GM12865 (cell line): ENCODE measurements at places on chromosomes 12 and 14.

GRCh38 chr14:77641534-77642341, 25.3 kb upstream of the SPTLC2 start:
- DNase-seq: peak; percentile 81

- DNase-seq: no peak
These were observed 36.3 kb downstream of the PRKAB1 start for GRCh38 chr12:119704065-119704747.

- no peak for DNase-seq
These were observed 47.2 kb downstream of the RFX4 start for GRCh38 chr12:106629797-106630659.

DNA sequence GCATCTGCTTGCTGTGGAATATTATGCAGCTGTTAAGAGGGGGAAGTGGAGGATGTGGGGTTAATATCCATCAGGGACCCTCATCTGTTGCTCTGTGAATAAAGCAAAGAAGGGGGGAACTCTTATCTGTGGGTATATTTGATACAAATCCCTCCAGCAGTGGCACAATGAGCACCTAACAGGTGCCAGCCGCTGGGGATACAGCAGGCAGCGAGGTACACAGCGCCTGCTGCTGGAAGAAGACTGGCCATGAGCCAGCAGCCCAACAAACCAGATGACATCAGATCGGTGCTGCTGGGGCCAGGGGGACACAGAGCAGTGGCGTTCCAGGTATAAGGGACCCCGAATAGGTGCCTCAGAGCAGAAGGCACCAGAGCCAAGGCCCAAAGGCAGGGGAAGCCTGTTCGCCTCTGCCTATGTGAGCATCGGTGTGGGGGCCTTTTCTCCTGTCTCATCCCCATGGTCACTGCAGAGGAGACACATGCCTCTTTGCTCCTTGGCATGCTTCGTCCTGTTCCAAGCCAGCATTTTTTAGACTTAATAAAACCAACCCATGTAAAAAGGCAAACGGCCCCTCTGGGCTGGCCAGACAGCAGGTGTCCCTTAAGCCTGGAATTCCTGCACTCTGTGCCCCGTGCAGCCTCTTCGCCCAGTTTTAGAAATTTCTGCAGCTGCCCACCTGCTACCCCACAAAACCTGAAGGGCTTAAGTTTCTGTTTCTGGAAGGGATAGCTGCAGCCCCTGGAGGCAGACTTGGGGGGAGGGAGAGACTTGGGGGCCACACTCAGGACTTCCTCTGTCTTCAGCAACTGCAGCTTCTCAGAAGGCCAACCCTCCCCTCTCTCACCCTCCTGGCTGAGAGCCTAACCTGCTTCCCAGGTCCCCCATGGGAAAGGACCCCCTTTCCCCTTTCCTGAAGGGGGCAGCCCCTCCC, 1.6 kb upstream of the CKB start:
- DNase-seq: no peak

- no peak for DNase-seq
These were observed 112.2 kb downstream of the CHST11 start for GRCh38 chr12:104568935-104569334.

- no peak for DNase-seq
These were observed 156.1 kb downstream of the DIO2 start for GRCh38 chr14:80055226-80055625.

DNA sequence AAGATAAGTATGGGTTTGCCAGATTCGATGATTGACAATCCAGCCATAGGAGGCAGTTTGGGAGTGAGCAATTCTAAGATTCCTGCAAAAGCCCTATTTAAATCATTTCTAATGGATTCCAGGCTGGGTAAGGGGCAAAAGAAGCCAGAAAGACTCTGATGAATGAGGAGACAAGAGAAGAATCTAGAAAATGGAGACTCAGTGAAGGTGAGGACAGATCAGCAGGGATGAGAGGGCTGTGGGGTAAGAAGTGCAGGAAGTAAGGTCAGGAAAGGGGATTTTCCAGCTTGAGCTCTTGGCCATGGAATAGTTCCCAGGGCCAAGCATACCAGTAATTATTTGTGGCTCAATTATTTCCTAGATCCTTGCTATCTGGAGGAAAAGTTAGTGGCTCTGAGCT, 87.3 kb downstream of the TMX1 start:
- no peak for DNase-seq

DNA sequence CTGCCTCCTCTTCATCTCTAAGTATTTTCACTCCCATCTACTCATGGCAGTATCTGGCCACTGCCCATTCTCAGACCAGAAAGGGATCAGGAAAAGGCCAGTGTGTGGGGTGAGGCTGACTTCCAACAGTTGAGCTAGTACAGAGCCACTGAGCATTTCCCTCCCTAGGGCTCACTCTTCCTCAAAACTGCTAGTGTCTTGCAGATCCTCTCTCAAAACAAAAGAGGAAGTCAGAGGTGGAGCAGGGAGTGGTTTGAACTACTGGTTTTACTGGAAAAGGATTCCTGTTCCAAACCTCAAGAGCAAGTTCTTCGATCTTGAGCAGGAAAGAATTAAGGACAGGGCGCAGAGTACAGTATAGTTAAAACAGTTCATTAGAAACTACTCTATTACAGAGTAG, 11.7 kb upstream of the RNASE10 start:
- DNase-seq: peak; percentile 33

GRCh38 chr14:88352698-88353097, 29.6 kb upstream of the KCNK10 start:
- DNase-seq: no peak

- DNase-seq: no peak
These were observed 75.2 kb downstream of the TNFAIP2 start for GRCh38 chr14:103198131-103199105.

- no peak for DNase-seq
These were observed 19.1 kb upstream of the CEP170B start for GRCh38 chr14:104845834-104846441.

GRCh38 chr14:104292084-104292970, 153.9 kb downstream of the KIF26A start:
- DNase-seq: no peak

DNA sequence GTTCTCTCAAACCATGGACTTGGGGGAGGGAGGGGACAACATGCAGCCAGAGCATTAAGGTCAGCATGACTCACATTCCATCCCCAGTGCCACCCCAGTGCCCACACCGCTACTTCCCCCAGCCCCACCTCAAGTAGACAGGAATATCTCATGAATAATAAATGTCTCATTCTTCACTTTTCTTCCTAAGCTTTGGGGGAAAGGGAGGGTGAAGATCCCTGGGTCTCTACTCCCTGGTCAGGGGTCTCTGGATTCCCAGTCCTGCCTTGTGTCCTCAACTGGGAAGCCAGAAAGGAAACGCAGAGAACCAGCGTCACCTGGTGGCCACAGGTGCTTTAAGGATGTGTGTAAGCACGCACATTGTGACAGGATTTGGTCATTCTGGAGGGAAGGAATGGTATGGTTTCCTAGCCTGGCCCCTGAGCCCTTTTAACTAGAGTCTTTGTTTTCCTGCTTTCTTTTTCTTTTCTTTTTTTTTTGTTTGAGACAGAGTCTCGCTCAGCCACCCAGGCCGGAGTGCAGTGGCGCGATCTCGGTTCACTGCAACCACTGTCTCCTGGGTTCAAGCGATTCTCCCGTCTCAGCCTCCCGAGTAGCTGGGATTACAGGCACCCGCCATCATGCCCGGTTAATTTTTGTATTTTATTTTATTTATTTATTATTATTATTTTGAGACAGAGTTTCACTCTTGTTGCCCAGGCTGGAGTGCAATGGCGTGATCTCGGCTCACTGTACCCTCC, 3.4 kb downstream of the GPR84 start:
- DNase-seq: peak; percentile 70

DNA sequence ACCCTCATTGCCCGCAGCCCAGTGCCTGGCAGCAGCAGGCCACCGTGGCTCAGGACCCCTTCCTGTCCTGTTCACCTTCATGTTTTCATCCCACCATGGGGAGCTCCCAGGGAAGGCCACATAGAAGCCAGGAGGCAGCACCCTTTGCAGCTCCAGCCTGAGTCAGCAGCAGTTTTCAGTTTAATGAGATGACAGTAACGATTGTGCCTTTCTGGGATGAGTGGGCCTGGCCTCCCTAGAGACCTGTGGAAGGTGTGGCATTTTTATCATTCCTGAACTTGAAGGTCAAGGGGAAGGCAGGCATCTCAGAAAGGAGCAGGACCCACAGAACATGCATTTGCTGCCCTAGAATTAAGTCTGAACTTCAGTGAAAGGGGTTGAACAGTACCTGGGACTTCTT, 532.8 kb downstream of the FUT8 start:
- DNase-seq: no peak

DNA sequence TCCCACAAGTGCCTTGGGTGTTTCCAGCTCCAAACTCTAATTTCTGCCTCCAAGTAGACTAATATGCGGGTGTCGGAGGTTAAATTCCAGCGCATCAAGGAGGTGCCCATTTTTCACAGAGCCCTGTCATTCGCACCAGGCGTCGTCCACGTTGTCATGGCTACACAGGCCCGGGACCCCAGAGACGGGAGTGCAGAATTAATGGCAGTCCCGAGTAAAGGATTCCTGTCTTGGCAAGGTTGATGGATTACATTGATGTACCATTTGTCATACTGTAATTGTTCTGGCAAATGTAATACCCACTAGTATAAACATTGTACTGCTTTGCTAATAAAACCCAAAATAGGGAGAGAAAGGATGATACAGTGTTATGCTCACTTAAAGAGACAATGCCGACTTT, 222.9 kb upstream of the MYL2 start:
- DNase-seq: no peak

DNA sequence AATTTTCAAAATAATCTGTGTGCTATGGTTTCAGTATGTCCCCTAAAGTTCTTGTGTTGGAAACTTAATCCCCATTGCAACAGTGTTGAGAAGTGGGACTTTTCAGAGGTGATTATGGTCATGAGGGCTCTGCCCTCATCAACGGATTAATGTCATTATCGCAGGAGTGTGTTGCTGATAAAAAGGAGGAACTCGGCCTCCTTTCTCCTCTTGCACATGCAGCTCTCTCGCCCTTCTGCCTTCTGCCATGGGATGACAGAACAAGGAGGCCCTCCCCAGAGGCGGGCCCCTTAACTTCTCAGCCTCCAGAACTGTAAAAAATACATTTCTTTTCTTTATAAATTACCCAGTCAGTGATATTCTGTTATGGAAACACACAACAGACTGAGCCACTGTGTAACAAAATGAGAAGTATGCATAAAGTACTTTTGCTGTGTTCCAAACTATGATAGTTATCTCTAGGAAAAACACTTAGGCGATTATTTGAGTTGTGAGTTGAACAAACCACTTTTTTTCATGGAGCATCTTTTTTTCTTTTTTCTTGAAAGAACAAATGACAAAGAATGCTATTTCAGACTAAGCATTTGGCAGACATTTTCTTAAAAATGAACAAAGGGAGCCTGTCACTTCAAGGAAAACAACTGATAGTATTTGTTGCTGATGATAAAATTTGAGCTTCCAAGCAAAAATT, 134.8 kb upstream of the FUT8 start:
- DNase-seq: no peak

GRCh38 chr12:86950444-86950843, 694.3 kb upstream of the MGAT4C start:
- no peak for DNase-seq
